ENCODE measurements at places on chromosomes 12 and 14.

- DNase-seq: no peak
Measured at GRCh38 chr12:91261820-91262676, 79.4 kb upstream of the DCN start.

GRCh38 chr12:6935371-6936193 is 7.8 kb downstream of the ATN1 start:
- no peak for DNase-seq

DNA sequence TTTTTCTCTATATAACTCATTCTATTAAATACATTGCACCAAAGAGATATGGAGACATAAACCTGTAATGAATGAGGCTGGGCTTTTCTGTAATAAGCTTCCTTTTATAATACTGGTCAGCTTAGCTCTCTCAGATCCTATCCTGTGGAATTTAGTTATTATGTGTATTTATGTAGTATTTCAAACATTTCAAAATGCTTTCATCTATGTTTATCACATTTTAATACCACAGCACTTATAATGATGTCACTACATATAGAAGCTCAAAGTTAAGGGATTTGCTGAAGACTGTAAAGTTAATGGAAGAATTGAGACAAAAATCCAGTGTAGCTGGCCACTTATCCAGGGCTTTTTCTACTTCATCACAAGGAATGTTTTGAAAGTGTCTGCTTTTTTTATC is 11.4 kb downstream of the ANG start:
- DNase-seq: no peak

GRCh38 chr12:100290016-100290415 is 23.0 kb downstream of the SCYL2 start:
- DNase-seq: no peak

GRCh38 chr14:36161776-36162175 is 14.7 kb downstream of the PTCSC3 start:
- DNase-seq: no peak

GRCh38 chr14:31992011-31992447 is 85.1 kb upstream of the ARHGAP5 start:
- DNase-seq: no peak

All from stimulated activated CD4-positive, alpha-beta T cell treated with anti-CD3 and anti-CD28 coated beads, Interleukin-4, amount 100 ng/mL, for 4 hours (primary cell).